Esophagus mucosa (tissue), 1 donor: ENCODE measurements at places on chromosomes 11 and 22.

DNA sequence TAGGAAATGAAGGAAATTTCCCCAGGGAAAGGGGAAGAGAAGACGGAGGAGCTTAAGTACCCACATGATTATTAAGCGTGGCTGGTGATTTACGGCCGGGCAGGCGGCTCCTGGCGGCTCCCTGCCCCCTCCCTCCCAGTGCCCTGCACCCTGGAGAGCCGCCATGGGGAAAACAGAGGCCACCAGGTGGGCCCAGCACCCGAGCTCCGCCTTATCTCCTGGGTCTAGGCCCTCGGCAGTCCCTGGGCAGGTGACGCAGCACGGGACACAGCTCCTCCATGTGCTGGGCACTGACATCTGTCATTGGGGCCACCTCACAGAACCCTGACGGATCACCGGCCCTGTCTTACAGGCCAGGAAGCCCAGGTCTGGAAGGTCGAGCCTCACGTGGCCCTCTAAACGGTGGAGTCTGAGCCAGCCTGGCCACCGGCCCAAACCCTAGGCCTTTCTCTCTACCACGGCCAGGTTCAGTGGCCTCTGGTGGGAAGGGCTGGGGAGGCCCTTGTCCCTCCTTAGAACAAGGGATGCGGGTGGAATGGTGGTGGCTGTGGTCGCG, 60.2 kb upstream of the PPARA start:
- peak; percentile 1 for ATAC-seq

GRCh38 chr11:8320076-8320475, 56.4 kb upstream of the LMO1 start:
- no peak for ATAC-seq

DNA sequence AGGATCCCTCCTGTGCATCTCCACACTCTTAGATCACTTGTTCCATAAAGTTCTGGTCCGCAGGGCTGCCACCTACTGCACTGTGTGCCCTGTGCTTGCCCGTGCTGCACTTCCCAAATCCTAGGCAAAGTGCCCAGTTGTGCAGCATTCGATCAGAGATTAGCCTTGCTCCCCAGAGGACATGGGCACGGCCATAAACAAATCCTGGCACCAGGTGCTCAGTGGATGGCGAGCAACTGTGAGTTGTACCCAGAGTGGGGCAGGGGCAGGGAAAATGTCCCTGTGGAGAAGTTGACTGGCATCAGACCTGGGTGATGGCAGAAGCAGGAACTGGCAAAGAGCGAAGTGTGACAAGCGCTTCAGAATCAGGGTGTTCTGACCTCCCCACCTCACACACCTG, 4.7 kb downstream of the FADS2 start:
- ATAC-seq = no peak

GRCh38 chr11:94922321-94923003, 50.9 kb downstream of the CWC15 start:
- ATAC-seq = no peak

DNA sequence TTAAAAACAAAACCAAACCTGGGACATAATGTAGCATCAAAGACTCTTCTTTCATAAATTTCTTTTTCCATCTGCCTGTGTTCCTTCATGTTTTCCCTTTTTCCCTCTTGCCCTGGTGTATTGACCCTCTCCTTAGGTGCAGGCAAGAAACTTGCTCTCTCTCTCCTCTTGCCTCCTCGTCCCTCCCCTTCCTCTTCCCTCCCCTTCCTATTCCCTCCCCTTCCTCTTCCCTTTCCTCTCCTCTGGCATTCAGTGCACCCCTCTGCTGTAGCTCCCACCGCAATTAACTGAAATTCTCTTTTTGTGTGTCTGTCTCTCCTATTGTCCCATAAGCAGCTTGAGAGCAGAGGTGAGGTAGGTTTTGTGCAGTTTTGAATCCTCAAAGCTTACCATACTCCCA, 49.9 kb downstream of the CSF2RB start:
- no peak for ATAC-seq

DNA sequence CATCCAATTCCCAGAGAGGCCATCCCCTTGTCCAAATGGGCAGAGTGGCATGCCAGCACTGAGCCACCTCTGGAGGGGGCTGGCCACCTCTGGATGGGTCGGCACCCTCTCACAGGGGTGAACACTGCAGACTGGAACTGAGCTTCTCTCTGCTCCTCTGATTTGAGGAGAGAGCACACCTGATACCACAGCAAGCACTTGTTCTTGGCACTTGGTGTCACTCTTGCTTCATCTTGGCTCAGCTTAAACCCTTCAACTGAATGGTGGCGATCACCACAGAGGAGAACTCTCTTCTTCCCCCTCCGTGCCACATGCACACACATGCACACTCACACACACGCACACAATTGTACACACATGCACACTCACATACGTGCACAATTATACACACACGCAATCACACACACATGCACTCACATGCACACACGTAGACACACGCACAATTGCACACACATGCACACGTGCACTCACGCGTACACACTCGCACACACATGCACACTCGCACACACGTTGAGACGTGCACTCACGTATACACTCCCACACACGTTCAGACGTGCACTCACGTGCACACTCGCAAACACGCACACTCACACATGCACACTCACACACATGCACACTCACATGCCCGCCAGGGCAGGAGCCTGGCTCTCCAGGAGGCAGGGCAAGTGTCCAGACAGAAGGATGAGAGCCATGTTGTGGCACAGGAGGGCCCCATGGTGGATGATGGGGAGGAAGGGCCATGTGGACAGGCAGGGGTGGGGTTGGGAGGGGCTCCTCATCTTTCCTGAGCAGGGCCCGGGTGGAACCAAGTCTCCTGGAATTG, 23.4 kb downstream of the OVOL1 start:
- ATAC-seq = peak; percentile 64

DNA sequence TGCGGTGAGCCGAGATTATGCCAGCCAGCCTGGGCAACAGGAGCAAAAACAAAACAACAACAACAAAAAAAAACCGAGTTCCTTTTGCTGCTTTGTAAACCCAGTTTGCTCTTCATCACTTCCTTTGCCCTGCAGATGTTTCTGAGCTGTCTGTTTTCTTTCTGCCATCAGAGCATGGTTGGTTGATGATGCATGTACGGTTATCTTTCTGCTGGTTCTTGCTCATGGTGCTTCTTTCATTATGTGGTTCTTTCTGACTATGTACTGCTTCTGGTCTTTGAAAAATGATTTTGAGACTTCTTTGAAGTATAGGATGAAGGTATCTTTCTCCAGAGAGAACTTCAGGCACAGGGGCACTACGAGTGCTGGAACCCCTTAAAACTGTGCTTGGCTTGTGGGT, 13.2 kb downstream of the TANGO2 start:
- ATAC-seq = no peak

DNA sequence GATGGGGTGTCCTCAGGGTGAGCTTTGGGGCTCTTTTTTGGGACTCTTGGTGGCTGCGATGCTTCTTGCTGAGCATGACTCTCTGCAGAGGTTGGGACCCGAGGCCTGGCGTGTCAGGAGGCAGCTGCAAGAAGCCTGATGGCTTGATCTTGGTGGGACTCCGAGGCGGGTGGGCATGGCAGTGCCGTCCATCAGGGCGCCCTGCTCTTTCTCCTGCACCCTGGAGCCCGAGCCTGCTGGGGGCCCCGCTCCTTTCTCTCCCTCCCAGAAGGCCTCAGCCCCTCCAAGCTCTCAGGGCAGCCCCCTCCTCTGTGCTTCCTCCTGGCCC, 432.7 kb downstream of the TBC1D22A start:
- ATAC-seq = no peak

DNA sequence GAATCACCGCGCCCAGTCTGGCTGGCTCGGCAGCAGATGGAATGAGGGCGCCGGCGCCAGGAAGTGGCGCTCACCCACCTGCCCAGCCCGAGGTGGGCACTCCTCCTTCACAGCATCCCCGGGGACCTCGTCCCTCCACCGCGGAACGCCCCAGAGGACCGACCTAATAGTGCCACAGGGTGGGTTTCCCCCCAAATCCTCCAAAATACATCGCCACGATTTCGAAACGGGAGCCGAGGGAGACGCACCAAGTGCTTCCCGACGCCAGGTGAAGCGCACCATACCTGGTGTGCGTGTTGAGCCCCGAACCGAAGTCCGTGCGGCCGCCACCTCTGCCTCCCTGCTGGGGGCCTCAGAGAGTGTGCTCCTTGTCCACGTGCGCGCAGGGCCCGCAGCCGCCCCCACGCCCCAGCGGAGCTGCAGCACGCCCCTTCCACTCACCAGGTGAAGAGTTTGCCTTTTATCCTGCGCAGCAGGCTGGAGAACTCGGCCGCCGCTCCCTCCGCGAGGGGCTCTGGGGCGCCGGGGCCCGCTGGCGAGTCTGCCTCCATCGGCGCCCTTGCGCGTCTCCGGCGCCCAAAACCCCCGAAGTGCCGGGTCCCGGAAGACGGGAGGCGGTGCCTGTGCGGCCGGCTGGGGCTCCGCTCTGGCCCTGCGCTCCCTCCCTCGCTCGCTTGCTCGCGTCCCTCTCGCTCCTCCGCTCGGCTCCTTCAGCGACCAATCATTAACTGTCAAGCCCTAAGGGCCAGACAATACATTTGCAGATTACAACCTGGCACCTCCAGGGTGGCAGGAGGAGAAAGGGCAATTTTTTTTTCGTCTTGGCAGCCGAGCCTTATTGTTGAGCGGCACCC, at the start of gene SLC35F2:
TSS of gene SLC35F2 (minus strand) at position 571 of the 854 bp plus-strand sequence. CDS start at position 551, 20 bp downstream.
- peak; percentile 83 for ATAC-seq

GRCh38 chr11:68525930-68526329, 65.4 kb downstream of the PPP6R3 start:
- ATAC-seq = no peak

GRCh38 chr11:79578116-79578515, 137.3 kb upstream of the TENM4 start:
- no peak for ATAC-seq

DNA sequence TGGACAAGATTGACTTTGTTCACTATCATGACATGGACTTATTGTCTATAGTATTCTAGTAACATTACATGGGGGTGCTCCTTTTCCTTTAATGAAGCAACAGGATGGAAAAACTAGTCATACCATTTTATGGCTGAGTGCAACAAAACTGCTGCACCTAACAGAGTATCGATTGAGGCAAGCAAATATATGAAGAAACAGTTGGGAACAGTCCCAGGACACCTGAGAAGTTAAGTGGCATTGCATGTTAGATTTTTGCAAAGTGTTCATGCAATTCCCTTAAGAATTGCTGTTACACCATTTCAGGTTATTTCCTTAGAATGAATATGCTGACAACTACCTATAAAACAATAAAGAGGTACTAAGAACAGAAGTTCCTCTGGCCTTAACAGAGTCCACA, 541.5 kb upstream of the ANO3 start:
- ATAC-seq = no peak

- no peak for ATAC-seq
Measured at GRCh38 chr22:42172773-42173172, 42.2 kb upstream of the CYP2D6 start.

GRCh38 chr11:73197348-73197747, 20.7 kb upstream of the P2RY2 start:
- ATAC-seq = peak; percentile 54

- no peak for ATAC-seq
Measured at GRCh38 chr11:17343907-17344306, 7.7 kb upstream of the NCR3LG1 start.

DNA sequence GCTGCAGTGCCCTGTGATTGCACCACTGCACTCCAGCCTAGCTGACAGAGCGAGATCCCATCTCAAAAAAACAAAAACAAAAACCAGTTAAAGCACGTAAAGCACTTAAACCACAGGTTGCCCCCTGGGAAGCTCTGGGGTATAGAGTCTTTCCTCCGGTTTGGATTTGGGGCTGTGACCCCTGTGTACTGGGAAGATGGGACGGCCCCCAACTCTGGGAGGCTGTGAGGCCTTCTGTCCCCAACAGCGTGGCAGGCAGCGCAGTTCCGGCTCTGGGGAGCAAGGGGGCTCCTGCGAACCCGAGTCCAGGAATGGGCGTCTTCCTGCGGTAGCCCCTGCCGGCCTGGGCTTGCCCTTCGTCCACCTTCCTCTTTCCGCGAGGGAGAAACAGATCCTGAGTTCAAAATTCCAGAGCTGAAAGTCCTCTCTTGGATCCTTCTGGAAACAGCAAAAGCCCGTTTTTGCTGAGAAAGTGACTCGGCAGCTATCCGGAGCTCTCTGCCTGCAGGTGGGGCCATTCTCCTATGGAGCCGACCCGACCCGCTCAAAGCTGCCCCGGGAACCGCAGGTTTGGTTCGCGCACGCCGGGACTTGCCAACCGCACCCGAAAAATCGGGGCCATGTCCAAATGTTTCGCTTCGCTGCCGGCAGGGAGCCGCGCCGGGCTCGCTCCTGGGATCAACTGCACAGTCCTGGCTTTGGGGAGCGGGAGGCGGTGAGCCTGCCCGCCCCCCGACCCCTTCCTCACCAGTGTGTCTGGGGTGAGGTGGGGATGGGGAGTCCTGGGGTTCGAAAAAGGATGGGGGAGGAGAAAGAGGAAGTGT, 36.3 kb upstream of the POLA2 start:
- ATAC-seq = peak; percentile 85

DNA sequence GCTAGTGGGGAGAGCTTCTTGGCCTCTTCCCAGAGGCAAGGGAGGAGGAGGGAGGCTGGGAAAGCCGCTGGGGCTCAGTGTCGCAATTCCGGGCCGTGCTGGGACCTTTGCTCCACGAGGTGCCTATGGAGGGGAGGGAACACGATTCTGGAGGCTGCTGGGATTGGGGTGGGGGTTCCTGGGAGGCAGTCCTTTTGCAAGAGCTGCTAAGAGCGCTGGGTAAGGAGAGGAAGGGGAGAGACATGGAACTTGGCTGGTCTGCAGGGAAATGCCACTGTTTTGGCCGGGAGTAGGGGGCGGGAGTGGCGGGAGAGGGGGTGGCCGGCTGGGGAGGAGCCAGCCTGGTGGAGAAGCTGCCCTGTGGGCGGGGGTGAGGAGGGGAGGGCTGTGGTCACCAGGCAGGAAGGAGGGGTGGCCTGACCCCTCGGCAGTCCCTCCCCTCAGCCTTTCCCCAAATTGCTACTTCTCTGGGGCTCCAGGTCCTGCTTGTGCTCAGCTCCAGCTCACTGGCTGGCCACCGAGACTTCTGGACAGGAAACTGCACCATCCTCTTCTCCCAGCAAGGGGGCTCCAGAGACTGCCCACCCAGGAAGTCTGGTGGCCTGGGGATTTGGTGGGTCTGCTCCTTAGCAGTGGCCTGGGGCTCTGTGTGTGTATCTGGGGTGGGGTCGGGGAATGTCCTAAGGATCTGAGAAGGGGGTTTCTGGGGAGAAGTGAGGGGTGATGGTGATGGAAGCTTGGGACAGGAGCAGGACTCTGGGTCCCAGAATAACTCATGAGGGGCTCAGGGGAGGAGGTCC, at the start of gene NR1H3:
TSS of gene NR1H3 (plus strand) at position 480 of the 800 bp plus-strand sequence. CDS start 1,221 bp downstream, outside the sequence.
- peak; percentile 37 for ATAC-seq

GRCh38 chr11:67435031-67435726, 2.3 kb downstream of the PTPRCAP start:
- ATAC-seq = peak; percentile 54

- ATAC-seq = peak; percentile 66
Measured at GRCh38 chr11:100719362-100719761, 32.3 kb downstream of the ARHGAP42 start.

DNA sequence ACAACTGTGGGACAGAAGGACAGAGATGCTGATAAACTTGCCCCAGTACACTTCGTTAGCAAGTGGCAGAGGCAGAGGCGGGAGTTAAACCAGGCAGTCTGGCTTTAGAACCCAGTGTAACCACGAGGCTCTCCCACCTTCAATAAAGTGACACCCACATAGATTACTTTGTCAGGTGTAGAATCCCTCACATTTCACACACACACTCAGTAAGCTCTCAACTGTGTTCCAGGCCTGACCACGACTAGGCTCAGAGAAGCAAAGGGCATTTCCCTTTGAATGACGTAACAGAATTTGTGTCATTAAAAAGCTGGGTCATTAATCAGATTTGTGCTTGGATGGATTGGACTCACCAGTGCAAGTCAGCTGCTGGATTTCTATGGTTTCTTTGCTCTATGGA, 118.3 kb upstream of the RCN1 start:
- ATAC-seq = no peak

GRCh38 chr22:26545385-26545784, 33.1 kb upstream of the TFIP11 start:
- ATAC-seq = no peak
